ENCODE measurements at places on chromosomes 5 and 9. TPM values are rescaled to one million over a fixed set of nuclear protein-coding genes. Genes with fewer than 3 reads are reported as not detected.

The DRD1 gene
- total RNA-seq, result not detected

The DTWD2 gene
- total RNA-seq, result 10.1 TPM

The NXNL2 gene
- total RNA-seq, result not detected

The FOXD4 gene
- total RNA-seq, result not detected

The C8G gene
- not detected for total RNA-seq

Data from esophagus squamous epithelium (tissue), 5 donors.